Activated effector memory CD4-positive, alpha-beta T cell treated with anti-CD3 and anti-CD28 coated beads, Interleukin-2, amount 50 U/mL, for 16 hours (primary cell): ENCODE measurements at places on chromosomes 6 and 20.

DNA sequence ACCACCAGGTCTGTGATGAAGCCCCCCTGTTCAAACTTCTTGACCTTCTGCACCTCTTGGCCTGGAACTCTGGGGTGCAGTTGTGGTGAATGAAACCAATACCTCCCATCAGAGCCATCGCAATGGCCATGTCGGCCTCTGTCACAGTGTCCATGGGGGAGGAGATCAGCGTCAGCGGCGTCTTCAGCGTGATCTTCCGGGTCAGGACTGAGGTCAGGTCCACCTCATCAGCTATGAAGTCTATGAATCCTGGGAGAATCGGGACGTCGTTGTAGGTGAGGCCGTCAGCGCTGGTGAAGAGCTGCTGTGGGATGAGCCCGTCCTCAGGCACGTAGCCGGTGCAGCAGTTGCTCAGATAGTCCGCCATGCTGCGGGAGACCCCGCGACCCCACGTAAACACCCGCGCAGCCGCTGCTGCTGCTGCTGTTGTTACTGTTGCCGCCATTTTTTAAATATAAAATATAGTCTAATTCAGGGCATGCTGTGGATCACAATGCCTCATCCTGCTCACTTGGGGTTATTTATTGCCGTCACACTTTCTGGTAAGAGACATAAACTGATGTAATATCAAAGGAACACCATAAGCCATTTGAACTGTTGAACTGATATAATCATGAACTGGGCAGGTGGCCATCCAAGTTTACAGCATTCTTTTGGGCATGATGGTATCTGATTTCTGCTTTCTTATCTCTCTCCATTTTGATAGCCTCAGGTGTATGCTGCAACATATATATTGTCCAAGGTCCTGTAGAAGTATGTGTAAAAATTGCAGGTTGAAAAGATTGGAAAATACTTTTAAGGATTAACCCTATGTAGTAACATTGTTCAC is 18.7 kb upstream of the RNF144B start:
- DNase-seq = no peak

DNA sequence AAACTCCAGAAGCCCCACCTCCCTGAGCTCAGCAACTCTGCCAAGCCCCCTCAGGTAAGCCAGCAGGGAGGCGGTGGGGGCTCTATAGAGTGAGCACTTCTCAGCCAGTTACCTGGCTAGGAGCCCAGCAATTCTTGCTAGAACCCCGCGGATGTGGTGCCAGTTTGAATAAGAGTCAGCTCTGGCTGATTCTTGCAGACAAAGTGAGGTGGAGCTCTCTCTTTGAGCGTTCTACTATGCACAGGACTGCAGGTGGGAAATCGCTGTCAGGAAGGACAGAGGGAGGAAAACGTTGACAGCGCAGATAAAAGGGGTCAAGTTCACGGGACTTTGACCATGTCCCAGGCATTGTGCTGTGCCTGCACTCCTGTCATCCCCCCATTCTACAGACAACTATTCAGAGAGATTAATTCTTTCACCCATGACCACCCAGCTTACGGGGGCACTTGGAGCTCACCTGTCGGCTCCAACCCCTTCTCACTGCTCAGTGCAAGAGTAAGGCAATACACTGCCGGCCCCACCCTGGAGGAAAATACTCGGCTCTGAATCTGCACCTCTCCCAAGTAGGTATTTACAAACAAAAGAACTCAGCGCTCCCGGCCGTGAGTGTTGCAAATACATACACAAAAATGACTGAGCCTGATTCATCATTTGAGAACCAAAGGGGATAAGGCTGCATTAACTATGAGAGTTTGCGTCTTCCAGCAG is 92.9 kb downstream of the ANKRD60 start:
- DNase-seq = no peak

DNA sequence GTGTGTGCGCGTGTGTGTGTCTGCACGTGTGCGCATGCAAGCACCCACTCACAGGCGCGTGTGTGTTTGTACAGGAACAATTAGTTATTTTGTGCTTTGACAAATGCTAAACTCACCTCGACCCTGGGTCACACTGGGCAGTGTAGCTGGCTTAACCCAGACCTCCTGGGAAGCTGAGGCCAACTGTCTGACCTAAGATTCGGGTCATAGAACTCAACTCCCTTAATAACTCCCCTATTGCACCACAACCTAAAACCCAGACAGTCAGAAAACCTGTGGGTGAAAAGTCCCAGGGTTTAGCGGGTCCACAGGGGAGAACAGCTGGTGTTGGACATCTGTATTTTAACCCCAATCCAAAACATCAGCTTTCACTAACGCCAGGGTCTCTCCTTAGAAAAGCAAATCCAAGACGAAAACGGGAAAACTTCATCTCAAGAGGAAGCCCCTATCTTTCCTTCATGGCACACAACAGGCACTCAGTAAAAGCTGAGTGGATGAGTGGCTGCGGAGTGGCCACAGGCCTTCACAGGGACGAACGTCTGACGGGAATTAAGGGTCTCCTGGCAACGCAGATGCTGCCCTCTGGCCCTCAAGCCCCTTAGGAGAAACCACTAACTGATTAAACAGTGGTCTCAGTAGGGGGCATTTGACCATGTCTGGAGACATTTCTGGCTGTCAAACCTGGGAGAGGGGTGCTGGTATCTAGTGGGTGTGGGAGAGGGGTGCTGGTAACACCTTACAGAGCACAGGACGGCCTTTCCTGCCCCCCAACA is 4.5 kb downstream of the PMEPA1 start:
- no peak for DNase-seq

DNA sequence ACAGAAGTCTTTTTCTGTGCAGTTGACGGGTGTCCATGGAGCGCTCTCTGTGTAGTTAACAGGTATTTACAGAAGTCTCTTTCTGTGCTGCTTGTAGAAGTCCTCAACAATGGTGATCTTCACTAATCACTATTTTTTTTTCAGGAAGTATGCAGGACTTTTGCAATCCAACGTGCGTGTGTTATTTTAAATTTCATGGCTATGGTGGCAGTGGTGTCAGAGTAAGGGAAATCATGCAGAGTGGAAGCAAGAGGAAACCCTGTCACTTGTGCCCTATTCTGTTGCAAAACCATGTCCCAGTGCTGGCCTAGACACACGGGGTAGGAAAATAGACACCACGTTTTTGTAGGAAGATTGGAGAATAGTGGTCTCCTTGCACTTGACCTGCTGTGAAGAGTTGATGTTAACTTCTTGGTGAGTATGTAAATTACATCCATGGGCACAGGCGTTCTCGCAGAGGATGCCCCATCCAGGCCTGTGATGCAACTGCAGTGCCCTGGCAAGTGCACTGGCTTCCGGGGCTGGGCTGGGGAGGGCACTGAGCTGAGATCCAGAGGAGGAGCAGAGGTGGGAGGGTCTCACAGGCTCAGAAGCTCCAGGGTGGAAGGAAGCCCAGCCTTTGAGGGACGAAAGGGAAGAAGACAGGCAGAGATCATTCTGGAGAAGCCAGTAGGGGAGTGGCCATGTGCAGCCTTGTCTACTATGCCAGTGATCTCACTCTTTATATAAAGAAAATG is 146.5 kb downstream of the SYCP2 start:
- DNase-seq = no peak

DNA sequence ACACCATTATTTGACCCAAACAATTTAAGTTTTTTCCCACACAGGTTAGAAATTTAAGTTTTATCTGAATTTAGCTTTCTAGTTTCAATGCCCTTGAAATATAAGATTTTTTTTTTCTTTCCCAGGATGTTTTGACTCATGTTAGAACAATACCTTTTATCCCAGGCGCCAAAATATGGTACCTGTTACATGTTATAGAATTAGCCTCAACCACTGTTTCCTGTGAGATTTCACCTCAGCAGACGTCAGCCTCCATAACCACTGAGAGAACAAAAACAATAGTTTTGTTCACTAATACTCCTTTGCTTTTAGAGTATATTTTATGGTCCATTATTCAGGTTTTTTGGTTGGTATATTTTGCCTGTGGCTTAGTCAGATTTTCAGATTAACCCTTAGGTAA is 302.9 kb downstream of the CDKAL1 start:
- no peak for DNase-seq

DNA sequence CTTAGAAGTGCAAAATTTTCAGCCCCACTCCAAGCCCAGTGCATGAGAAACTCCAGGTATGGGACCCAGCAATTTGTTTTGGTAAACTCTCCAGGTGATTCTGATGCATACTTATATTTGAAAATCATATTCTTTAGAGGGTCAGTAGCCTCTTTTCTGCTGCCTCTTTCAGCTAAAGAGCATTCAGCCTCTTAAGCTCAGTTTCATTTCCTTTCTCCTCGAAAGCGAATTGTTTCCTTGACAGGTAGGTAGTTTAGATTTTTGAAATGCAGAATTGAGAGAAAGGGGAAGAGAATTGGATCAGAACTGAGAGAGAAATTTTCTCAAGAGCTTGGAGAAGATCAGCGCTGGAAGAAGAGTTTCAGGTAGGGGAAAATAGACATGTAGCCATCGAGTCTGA is 995.8 kb upstream of the FLRT3 start:
- no peak for DNase-seq

DNA sequence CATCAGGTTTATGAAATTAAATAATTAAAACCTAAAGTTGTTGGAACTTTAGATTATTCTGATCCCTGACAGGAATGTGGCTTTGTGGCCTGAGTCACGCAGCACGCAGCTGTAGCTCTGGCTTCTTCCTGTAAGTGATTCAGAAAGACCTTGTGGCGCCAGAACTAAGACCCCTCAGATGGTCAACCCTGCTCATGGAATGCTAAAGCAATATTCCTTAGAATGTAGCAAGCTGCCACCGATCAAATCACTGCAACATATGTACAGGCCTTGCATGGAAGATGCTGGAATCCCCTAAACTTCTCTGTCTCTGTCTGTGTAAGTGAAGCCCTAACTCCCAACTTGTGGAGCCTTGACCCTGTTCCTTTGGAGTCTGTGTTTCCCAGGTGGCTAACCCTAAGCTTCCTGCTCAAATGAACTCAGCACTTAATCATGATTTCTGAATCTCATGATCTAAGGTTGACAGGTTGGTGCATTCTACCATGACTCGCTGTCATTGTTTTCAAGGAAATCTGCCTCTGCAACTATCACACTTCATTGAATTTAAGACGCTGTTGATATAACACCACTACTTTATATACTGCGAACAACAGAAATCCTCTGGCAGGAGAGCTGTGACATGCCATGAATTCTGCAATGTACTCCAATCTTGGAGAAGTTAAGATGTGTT is 111.2 kb upstream of the CST7 start:
- no peak for DNase-seq

- no peak for DNase-seq
These were observed 175.1 kb upstream of the JAG1 start for GRCh38 chr20:10848810-10849370.

DNA sequence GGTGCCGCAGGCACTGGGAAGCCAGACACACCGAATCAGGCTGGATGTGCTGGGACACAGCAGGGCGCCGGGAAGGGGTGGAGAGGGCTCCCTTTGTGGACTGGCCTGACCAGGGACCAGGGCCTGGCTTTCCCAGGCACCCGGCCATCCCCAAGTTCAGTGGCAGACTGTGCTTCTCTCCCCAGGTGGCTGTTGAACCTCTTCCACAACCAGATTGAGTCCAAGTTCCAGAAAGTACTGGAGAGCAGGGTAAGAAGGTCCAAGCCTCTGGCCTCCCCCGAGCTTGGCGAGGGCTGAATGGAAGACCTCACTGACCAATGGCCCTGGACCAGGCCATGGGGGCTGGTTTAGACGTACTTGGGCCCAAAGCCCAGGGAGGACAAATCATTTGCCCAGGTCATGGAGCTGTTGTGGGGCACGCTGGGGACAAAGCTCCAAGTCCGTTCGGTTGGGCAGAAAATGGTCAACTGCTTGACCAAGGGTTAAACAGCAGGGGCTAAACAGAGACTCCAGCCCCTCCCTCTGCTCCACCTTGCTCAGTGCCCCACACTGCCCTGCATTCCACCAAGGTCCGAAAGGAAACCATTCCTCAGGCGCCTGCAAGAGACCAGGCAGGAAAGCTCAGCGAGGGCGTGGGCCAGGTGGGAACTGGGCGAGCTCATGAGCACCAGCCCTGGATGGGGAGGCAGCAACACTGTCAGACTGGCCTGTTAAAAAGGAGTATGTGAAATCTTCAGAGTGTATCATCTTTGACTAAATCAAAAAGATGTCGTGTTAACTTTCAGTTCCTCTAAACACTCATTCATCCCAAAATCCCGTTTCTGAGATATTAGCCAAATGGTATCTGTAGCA is 9.1 kb downstream of the LBP start:
- no peak for DNase-seq

DNA sequence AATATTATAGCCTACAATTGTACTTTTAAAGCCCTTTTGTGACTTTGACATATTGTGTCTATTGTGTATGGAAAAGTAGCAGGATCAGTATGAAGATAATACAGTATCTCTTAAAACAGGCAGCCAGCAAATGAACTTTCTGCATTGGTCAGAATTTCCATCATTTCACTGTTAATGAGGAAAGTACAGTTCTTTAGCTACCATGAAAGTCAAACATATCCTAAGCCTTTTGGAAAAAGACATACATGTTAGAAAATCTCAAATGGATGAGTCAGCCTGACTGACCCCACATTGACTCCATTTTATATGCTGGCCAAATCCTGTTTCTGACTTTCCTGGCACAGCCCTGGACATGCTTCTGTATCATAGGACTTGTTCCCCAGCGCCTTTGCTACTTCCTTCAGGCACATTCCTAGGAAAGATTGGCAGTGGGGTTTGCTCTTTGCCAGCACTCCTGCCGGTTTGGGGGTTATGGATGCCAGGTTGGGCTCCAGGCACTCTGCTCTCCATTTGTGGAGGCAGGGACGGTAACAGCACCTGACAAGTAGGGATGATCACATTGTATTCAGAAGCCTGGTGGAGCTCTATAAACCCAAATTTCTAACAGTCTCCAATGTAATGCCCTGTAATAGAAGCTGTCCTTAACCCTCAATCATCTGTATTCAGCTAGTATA is 43.7 kb downstream of the TOP1 start:
- no peak for DNase-seq

- no peak for DNase-seq
These were observed 116.5 kb upstream of the LAMP5 start for GRCh38 chr20:9397928-9398327.

GRCh38 chr6:42045538-42046460 is 4.5 kb upstream of the TAF8 start:
- DNase-seq = peak; percentile 91

DNA sequence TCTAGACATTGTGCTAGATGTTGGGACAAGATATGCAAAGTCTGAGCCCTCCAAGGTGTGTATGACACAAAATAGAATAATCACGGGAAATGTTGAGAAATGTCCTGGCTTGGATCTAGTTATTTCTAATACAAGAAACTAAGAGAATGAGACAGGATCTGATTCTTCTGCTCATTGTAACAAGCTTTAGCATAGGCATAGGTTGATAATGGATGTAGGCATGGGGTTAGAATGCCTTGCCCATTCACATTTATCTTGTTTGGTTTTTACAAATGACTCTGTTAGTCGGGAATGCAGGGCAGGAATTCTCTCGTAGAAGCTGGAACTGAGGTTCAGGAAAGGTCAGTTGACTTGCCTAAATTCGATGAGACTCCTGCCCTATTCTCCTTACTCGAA is 1.5 kb upstream of the SLC26A8 start:
- no peak for DNase-seq

GRCh38 chr6:17334265-17334664 is 53.1 kb downstream of the RBM24 start:
- no peak for DNase-seq

GRCh38 chr6:158487495-158487894 is 72.4 kb upstream of the TMEM181 start:
- DNase-seq = no peak
